ENCODE measurements at places on chromosomes 6 and 20.

- no peak for DNase-seq
These were observed 15.0 kb downstream of the GRM4 start for GRCh38 chr6:34130862-34131261.

DNA sequence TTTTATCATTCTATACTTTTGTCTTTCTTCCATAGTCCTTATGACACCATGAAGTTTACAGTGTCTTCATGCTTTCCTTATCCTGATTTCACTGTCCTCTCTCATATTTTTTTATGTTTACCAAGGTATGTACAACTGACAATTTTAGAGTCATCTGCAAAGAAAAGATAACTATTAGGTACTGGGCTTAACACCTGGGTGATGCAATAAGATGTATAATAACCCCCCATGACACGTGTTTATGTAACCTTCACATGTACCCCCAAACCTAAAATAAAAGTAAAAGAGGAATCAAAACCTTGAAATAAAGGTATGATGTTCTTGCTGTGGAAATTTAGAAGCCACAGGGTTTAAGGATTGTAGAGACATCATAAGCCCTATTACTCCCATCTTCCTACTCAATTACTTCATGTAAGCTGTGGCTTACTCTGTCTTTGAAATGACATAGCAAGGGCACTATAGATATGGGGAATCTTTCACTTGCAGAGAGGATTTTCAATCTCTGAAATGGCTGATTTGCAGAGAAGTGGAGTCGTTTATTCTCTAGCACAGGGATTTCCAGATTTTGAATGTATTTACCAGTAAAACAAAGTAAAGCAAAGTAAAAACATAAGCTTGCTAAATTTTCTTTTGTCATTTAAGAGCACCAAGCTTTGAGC lies 18.9 kb downstream of the OR2W1 start:
- no peak for DNase-seq

DNA sequence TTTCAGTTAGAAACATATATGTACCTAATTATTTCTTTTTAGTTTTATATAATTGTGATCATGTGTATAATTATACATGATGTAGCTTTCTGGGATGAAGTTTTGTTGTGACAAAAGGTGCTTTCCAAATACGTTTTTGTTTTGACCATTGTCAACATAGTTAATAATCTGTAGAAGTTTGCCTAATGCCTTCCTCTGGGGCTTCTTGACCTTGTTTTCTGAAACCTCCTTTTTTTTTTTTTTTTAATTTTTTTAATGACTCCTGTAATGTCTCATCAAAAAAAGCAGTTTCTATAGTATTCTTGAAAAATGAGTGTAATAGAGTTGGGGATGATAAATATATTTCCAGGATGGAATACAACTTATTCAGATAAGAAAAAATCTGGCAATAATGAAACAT lies 434.7 kb upstream of the SOX4 start:
- no peak for DNase-seq

GRCh38 chr6:130202782-130203181 lies 20.0 kb downstream of the SAMD3 start:
- DNase-seq = no peak

GRCh38 chr20:57473246-57474048 lies 51.5 kb downstream of the CTCFL start:
- peak; percentile 60 for DNase-seq

- DNase-seq = no peak
These were observed 23.8 kb downstream of the PYGB start for GRCh38 chr20:25271486-25272222.

DNA sequence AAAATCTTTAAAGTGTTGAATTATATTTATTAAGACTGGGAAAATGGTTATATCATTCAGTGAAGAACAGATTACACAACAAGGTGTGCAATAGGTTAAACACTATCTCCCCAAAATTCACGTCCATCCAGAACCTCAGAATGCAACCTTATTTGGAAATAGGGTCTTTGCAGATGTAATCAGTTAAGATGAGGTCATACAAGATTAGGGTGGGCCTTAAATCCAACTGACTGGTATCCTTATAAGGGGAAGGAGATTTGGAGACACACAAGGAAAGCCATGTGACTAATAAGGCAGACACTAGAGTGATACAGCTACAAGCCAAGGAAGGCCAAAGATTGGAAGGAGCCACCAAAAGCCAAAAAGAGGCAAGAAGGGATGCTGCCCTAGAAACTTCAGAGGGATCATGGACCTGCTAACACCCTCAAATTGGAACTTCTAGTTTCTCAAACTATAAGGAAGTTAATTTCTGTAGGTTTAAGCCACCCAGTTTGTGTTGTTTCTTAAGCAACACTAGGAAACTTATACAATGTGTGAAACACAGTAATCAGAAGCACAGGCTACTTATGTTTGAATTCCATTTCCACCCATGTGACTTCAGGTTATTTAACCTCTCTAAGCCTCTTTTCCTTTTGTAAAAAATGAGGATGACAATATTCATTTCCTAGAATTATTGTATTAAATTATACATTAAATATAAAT lies 16.9 kb downstream of the ILRUN start:
- DNase-seq = no peak

DNA sequence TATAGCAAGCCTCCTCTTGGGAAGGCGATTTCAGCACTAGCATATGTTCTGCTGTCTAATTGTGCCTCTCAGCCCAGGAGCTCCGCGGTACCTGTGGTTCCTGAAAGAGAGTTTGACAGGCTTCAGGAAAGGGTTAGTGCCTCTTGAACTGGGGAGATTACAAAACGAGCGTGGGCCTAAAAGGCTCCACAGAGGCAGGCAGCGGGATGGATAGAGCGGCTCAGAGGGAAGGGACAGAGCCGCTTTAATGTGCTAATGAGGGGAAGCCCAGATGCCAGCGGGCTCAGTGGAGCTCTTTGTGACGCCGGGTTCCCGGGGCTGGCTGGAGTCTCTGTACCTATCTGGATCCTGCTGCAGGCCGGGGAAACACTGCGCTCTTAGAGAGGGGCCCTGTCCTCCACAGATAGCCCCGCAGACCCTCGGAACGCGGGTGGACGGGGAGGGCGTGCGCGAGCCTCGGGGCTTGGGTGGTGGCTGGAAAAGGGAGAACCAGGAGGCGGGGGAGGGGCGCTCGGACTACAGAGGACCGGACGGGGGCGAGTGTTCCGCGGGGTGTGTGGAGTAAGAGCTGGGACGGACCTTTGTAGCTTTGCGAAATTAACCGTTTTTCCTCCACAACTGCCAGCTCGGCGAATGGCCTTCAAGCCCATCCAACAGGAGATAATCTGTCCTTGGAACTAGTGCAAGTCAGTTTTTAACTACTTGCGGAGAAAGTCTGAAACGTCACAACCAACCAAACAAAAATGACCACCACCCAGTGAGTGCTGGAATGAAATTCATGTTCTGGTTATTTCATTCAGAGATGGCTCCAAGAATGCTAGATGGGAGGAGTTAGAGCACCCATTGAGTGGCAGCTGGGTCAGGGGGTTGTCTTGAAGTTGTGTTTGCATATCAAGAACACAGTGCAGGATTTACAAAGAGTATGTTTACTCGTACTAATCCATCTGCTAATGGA lies 13.0 kb downstream of the SLC35F1 start:
- DNase-seq = no peak

GRCh38 chr6:147707524-147707923 lies 199.0 kb downstream of the SAMD5 start:
- no peak for DNase-seq

- no peak for DNase-seq
These were observed 167.9 kb upstream of the TNFAIP3 start for GRCh38 chr6:137699031-137699683.

- no peak for DNase-seq
These were observed 455.4 kb downstream of the RNF144B start for GRCh38 chr6:18842534-18842933.

DNA sequence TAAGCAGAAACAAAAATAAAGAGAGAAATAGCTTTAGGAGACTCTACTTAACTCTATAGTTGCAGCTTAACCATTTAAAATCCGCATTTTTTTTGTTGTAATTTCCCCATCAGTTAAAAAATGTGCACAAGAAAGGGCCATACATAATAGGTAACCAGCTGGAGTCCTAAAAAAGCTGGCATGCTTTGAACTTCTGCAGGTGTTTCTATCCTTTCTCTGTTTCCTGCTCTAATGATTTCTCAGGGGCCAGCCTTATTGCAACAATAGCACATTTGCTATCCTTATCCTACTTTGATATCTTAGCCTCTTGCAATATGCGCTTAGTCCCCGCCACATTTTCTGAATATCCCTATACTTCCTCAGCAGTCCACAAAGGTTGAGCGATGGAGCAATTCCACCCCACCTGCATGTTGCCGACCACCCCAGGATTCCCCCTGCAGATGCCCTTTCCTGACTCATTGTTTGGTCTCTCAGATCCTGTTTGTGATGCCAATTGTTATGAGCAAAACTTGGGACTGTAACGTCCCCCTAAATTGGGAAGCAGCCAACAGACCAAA lies 48.5 kb downstream of the TRIM27 start:
- no peak for DNase-seq

DNA sequence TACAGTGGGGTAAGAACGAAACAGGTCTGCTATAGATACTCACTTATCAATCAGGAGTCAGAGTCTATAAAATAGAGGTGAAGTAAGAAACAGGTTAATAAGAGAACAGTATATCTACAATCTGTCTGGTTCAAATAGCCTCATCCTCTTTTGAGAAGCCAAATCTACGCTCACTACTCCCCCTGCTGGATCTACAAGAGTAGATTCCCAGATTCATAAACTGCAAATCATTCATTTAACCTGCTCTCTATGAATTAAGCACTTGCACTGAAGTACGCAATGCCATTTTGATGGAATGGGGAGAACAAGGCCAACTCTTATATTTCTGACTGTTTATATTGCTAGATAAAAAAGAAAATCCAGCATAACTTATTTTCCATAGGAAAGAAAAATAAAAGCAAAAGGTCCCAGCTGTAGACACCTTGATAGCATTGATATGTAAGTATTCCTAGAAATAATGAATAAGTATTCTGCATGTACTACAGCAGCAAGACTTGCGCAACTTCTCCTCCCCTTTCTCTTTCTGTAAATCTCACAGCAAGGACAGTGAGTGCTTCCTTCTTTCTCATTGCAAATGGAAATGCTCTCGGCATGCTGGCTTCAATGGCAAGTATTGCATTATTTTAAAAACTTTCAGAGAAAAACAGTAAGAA lies 92.3 kb downstream of the RFX6 start:
- no peak for DNase-seq

GRCh38 chr6:42530751-42531150 lies 33.1 kb upstream of the UBR2 start:
- no peak for DNase-seq

DNA sequence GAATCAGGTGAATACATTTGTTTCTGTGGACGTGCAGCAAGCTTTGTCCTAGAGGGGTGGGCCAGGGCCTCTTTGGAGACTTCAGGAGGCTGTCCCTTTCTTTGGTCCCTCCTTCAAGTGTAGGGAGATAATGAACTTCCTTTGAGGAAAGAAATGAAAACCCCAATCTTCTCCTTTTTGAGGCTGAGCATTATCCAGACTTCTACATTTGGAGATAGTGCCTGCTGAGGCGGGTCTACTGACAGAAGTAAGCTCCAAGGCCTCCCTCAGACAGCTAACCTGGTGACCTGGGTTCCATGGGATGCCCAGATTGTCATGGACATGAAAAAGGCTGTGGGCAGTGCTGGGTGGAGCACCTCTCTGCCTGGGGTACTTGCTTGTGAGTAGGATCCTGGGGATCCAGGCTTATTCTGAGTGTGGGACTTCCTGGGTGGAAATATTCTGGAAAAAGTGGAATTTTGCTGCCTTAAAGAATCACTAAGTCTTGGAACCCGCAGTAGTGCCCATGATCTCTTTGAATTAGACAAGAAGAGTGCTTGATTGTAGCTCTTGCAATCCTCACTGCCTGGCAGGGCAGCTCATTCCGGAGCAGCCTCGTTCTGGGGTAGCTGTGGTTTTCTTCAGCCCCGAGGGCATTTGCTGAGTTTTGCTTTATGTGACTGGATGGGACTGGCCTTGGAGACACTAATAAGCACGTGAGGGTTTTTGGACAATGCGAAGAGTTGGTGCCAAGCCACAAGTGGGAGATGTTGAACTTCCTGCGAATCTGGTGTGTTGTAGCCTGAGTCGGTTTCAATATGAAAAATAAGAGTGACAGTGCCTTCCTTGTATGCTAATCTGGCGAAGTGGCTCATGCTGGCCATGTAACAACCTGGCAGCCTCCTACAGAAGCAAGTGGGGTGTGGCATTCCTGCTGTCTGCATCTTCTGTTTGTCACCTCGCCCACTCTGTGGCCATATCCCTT lies 28.1 kb downstream of the SNRNP48 start:
- peak; percentile 13 for DNase-seq

GRCh38 chr20:12256806-12257205 lies 339.1 kb downstream of the BTBD3 start:
- DNase-seq = no peak

- no peak for DNase-seq
These were observed 71.2 kb upstream of the NAA20 start for GRCh38 chr20:19945732-19946670.

DNA sequence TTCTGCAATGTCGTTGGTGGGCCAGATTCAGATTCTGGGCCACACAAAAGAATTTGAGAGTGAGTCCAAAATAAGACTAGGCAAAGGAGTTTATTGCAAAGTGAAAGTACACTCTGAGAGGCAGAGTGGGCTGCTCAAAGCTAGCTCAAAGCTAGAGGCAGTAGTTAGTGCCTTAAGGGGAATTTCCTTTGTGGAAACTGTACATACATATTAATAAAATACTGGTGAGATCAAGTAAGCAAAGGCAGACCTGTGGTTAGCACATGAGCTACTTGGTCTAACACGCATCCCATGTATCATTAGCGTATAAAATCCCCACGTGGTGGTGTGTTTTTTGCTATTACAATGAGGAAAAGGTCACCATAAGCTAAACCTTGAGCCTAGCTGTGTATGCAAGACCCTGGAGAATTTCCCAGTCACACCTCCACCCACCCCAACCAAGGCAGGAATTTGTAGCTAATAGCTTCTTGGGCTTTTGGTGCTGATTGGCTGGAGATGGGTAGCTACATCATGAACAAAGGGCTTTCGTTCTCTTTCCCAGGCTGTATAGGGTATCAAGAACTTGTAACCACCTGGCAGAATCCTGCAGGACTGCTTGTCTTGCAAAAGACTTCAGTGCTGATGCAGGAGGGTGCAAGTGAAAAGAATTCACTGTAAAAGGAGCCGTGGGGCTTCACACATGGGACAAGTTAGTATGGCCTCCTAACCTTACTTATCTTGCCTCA lies 14.7 kb upstream of the TRIM26 start:
- DNase-seq = no peak

- DNase-seq = peak; percentile 91
These were observed 303 bp downstream of the ILRUN start for GRCh38 chr6:34696189-34696738.

GRCh38 chr6:141105481-141105880 lies 1027.2 kb upstream of the GJE1 start:
- DNase-seq = no peak

- no peak for DNase-seq
These were observed 5.7 kb downstream of the THBS2 start for GRCh38 chr6:169247991-169248390.

DNA sequence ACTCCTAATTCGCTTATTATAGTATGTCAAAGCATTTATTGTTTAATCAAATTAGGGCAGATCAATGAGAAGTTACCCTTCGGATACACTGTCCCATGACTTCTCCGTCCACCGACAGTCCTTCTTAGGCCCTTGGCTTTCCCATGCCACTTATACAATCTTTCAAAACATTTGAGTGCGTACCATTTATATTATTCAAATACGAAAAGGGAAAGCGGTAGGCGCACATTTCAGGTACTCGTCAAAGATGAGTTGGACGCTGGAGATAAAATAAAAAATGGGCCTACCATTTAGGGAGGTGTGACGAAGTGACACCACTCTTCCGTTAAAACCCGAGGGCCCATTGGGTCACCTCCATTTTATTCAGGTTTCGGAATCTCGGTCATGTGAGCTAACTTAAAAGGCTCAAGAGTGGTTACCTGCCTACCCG lies 542 bp upstream of the AFG1L start:
- DNase-seq = no peak

- DNase-seq = no peak
These were observed 1.2 kb upstream of the RBM38 start for GRCh38 chr20:57389695-57390603.

Data from left lung (tissue), 14 donors.